ENCODE measurements at places on chromosomes 5 and 9.

DNA sequence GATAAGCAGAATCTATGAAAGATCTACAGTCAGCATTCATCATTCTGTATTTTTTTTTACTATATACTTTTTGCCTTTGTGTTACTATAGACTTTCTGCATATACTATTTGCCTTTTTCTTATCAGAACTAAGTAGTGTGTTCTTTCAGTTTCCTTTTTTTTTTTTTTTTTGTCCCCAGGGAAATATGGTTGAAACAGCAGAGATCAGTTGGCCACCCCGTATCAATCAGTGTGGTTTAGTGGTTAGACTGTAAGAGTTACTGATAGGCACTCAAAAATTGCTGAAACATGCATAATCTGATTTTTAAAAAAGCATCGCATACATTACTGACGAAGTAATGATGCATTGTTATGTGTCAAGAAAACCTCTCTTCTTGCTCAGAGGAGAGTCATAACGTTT, 990.8 kb upstream of the EDIL3 start:
- DNase-seq = no peak

- DNase-seq = no peak
Observed at GRCh38 chr5:98941131-98941883, 12.5 kb upstream of the CHD1 start.

GRCh38 chr9:79567671-79568098, 4.1 kb upstream of the TLE4 start:
- no peak for DNase-seq

- DNase-seq = no peak
Observed at GRCh38 chr9:35932735-35933134, 23.4 kb downstream of the SPAAR start.

DNA sequence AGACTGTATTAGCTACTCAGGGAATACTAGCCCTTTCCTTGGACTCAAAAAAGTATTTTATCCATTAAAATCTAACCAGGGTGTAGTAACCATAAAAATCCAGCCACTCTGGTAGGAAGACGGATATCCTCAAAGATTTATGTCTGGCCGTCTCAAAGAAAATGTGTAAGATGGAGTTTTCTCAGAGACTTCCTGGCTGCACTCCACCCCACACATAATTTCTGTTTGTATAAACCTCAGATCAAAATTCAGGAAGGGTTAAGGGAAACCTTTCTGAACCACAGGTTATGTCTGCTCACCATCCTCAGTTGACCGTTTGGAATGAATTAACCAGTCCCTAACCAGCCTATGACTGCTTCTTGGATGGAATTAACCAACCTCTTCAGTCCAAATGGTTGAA, 13.8 kb upstream of the SMIM23 start:
- no peak for DNase-seq

GRCh38 chr9:8365029-8365428, 565.5 kb upstream of the DMAC1 start:
- no peak for DNase-seq

DNA sequence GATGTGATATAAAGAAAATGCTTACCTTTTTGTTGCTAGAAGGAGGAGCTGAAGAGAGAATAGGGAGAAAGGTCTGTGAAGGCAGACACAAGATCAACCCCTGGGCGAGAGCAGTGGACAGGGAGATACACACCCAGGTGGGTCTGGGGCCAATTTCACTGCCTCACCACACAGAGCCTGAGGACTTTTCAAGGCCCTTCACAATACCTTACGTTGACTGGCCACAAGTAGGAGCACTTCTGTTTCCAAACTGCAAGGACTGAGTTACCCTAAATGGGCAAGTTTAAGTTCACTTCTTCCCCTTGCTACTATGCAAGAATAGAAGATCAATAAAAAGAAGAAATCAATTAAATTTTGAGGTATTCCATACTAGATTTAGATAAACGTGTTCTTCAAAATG, 174.5 kb upstream of the SLC12A2 start:
- DNase-seq = no peak

DNA sequence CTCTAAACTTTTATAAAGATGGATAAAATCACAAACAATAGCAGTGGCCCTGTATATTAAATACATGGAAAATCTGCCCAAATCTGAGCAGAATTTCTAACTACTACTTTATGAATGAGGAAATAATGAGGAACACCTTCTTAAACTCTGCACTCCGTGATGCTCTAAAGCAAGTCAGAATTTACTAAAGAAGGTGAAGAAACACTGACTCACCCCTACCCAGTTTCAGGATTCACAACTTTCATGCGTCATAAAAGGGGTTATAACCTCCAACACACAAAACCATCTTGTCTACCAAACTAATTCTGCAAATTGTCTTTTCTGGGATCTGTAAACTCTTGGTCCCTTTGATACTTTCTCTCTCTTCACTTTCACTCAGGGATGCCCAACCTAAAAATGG, 561.1 kb upstream of the ACO1 start:
- DNase-seq = no peak

DNA sequence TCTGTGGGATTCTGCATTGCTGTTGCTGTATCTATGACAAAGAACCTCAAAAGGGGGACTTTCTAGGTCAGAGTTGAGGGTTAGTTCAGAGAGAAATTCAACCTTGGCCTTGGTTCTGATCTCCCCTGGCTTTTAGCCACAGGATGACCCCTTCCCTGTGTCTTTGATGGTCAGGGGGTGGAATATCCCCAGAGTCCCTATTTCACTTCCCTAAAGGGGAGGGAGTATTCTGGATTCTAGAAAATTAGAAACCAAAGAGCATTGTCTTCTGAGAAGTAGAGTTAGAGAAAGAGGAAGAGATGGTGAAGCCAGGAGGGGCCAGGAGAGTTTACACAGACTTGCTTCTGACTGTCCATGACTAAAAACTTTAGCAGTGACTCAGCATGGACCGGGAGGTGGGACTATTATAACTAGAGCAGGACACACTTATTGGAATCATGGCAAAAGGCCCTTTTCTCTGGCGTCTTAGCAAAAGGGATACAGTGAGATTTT, 56.2 kb upstream of the LPAR1 start:
- no peak for DNase-seq

- peak; percentile 9 for DNase-seq
Observed at GRCh38 chr5:138789771-138790242, 36.6 kb downstream of the CTNNA1 start.

GRCh38 chr9:93193388-93194220, 9.7 kb downstream of the WNK2 start:
- no peak for DNase-seq

DNA sequence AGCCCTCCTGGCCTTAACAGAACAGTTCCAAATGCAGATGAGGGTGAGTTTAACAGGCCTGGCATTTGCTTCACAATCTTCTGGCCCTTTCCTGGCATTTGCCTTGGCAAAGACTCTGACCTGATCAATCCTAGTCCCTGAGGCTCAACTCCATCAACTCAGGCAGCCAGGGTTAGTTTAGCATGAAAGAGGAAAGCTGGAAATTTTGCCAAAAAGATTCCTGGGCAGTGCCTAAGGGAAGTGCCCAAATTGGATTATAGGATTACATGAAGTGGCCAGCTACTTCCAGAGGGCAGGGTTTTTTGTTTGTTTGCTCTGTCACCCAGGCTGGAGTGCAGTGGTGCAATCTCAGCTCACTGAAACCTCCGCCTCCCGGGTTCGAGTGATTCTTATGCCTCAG, 36.8 kb downstream of the PCDHAC2 start:
- no peak for DNase-seq

DNA sequence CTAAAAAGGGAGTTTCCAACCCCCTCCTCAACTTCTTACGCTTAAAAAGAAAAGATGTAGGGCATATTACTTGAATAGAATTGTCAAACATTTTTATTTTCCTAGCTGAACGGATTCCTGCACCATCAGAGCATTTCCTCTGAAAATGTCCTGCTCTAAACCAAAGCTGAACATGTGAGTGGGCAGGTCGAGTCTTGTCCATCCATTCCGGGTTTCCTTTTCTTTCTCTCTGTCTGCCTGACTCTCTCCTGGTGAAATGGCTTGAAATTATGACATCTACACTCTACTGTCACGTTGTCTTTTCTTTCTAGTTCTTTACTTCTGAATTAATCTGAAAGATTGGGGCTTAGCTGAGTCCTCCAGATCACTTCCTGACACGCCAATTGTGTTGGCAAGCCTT, 39.2 kb upstream of the PTPN3 start:
- DNase-seq = no peak

DNA sequence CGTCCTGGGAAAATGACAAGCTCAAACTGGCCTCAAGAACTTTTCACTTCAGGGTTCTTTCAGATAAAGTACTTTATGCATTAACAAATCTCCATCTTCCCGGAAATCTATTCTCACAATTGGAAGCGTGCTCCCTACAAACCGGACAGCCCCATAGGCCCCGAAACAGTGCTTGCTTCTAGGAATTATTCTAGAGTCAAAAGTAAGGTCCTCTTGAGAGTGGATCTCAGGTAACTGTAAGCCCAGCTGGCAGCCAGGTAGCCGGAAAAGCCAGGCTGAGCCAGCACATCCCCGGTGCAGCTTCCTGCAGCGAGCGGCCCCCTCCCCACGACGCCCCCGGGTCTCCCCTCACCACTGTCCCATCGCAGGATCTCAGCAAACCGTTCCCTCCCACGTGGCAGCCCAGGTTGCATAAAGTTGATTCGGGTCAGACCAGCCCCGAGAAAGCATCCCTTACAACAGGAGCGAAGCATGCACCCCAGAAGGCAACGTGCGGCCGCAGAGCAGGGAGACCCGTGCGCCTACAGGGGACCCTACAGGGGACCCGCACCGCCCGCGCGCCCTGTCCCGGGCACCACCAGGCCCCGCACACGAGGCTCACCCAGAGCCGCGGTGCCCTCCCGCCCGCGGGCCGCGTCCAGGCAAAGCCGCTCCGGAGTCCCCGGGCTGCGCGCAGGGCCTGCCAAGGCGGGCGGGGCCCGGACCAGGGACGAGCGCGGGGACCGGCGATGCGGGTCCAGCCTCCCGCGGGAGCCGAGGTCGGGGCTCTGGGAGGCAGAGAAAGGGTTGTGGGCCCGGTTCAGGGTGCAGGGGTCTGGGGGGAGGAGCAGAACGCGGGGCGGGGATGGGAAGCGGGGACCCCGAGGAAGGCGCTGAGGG, 920 bp downstream of the LPCAT1 start:
- no peak for DNase-seq

- DNase-seq = no peak
Observed at GRCh38 chr5:142097681-142098080, 10.9 kb upstream of the NDFIP1 start.

DNA sequence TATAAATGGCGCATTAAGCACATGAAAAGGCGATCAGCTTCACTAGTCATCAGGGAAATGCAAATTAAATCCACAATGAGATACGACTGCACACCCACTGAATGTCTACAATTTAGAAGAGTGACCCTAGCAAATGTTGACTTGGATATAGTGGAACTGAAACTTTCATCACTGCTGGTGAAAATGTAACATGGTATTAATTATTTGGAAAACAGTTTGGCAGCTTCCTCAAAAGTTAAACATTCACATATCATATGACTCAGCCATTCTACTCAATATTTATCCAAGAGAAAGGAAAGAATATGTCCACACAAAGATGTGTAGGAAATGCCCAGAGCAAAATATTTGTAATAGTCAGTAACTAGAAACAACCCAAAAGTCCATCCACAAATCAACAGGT, 146.5 kb downstream of the LPAR1 start:
- no peak for DNase-seq

GRCh38 chr5:72600391-72600981, 93.3 kb upstream of the ZNF366 start:
- DNase-seq = no peak

DNA sequence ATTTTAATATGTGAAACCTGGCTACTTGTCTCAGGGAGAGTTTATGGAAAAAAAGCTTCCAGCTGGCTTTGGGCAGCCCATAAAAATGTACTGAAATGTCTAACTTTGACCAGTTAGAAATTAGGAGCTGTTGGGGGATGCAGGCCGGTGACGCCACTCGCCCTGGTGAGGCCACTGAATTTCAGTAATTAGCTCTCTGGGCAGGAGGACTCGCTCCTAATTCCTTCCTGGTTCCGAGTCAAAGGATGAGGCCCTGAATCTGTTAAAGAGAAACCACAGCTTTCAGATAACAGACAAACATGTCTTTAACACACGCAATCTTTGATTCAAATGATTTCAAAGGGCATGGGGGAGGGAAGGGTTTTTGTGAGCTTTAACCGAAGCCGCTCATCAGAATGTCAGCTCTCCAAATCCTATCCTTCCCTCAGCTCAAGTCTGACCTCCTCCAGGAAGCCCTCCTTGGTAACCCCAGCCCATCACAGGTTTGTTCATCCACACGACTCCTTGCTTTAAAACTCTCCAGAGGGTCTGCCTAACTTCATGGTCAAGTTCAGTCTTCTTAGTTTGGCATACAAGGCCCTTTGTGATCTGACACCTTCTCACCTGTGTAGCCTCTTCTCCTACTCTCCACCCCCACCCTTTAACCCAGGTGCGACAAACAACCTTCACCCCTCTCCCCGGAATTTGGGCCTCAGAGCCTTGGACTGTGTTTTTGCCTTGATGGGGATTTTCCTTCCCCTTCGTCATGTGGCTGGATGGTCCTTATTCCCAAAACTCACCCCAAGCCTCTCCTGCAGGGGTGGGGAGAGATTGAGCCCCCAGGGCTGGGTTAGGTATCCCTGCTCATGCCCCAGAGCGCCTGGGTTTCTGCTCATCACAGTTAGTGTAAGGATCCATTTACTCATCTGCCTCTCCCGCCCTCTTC, 13.6 kb upstream of the PHF19 start:
- no peak for DNase-seq

- DNase-seq = peak; percentile 29
Observed at GRCh38 chr9:134025606-134026541, 593 bp downstream of the BRD3OS start.

GRCh38 chr9:32573821-32574220, 862 bp upstream of the NDUFB6 start:
- DNase-seq = no peak

DNA sequence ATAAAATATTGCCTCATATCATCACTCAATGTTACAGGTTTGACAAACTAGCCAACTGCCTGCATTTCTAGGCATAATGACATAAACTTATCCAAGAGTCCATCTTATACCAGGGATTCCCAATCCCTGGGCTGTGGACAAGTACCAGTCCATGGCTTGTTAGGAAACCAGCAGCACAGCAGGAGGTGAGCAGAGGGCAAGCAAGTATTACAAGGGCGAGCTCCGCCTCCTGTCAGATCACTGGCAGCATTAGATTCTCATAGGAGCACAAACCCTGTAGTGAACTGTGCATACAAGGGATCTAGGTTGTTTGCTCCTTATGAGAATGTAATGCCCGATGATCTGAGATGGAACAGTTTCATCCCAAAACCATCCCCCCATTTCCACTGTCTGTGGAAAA, 144.9 kb downstream of the PRKACG start:
- DNase-seq = no peak

DNA sequence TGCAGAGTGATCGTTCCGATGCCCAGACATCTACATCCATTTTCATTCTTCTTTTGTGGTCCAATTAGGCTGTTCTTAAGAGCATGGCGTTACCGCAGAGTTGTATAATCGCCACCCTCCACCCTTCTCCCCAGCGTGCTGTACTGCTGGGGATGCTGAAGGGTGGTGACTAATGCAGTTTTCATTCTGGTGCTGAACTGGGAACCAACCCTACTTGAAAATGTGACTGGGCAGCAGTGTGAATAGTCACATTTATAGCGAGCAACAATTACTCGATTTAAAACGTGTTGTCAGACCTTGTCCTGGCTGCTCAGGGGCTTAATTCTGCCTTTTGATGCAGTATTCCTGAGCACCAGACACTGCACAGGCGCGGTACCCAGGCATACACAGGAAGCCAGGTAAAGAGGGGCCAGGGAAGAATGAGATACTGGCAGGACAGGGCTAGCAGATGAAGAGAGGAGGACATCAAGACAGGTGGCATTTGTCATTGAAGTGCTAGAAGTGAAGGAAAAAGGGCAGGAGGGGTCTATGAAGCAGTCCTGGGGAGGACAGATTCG, 719 bp upstream of the ISCA1 start:
- DNase-seq = no peak

Measured in stimulated activated CD4-positive, alpha-beta T cell treated with anti-CD3 and anti-CD28 coated beads, Interleukin-12 subunit alpha, Interleukin-12 subunit beta, amount 100 ng/mL, for 48 hours (primary cell).